GM20000 (cell line): ENCODE measurements at places on chromosomes 7 and 10.

DNA sequence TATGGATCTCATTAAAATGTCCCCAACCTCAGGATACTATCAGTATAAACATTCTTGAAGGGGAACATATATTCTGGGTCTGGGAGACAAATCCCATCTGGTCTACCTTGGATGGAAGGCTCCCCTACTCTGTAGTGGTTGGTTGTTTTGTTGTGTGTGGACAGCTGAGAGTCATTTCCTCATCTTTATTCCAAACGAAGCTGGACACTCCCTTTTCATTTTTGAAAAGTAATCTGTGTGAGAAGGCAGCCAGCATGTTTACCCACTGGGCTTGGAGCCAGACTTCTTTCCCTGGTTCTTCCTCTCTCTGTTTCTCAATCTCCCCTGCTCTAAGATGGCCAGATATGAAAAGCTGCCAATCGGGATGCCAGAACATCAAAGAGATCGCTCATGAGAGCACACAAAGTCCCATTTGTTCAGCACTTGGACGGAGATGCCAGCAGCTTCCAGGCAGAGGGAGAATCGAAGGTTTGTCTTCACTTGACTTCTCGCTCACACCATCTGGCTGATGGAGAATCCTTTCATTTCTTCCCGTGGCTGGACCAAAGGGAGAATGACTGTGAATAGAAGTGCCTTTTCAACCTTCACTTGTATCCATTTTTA lies 108.1 kb upstream of the AGR3 start:
- DNase-seq: no peak

DNA sequence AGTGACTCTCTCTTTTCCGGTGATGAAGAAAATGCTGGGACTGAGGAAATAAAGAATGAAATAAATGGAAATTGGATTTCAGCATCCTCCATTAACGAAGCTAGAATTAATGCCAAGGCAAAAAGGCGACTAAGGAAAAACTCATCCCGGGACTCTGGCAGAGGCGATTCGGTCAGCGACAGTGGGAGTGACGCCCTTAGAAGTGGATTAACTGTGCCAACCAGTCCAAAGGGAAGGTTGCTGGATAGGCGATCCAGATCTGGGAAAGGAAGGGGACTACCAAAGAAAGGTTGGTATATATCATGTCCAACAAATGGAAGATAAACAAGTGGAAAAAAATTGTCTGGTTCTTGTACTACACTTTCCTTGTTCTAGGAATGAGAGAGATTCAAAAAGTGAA lies 9.5 kb downstream of the PDCD4 start:
- no peak for DNase-seq

DNA sequence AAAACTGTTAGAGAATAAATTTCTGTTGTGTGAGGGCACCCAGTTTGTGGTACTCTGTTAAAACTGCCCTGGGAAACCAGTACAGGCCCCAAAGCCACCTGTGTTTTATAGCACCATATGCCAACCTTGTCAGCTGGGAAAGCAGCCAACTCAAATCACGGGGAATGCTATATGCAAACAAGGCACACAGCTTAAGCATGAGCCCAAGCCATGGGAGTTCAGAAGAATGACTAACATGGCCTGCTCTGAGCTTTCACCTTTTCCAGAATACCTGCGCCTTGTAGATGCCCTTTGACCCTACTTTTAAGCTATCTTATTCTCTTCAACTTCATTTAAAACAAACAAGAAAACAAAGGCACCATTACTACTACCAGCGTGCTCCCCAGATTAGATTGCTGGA lies 5.5 kb upstream of the SLC25A13 start:
- DNase-seq: no peak

DNA sequence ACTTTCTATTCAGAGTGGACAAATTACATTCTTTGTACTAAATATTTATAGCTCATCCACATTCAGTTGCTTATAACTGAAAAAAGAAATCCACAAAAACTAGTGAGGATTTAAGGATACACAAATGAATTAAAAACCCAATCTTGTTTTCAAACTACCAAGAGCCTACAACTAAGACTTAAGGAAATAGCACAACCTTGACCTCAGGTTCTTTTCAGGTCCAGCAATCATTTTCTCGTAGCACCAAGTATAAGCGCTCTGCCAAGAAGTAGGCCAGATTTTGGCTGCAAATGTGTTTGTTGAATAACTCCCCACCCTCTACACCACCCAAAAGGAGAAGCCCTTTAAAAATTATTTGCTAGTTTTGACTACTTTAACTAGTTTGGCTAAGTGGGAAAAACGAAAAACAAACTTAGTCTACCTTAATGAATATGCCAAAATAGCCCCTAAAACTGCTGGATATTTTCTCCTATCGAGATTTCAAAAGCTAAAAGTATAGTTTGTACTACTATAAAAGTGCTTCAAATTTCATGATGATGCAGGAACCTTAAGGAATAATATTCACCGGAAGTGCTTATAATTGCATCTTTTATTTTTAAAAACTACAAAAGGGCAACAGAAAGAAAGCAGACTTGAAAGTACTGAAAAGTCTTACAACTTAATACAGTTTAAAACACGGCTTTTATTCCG lies 2.7 kb upstream of the KMT2E start:
- no peak for DNase-seq

DNA sequence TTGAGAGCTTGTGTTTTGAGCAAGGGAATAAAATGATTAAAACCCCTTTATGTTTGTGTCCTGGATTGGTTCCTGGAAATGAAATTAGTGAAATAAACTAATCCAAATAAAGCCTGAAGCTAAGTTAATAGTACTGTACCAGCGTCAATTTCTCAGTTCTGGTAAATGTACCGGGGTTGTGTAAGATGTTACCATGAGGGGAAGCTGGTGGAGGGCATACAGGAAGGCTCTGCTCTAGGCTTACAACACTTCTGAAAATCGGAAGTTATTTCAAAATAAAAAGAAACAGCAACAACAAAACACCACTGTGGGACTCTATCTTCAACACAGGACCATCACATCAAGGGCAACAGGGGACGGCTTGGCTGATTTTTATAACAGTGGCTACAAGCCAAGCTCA lies 257.0 kb downstream of the CREB5 start:
- DNase-seq: no peak

GRCh38 chr10:35216303-35216905 lies 89.8 kb downstream of the CREM start:
- no peak for DNase-seq

- DNase-seq: peak; percentile 56
Observed at GRCh38 chr7:158828133-158829020, 932 bp downstream of the ESYT2 start.

DNA sequence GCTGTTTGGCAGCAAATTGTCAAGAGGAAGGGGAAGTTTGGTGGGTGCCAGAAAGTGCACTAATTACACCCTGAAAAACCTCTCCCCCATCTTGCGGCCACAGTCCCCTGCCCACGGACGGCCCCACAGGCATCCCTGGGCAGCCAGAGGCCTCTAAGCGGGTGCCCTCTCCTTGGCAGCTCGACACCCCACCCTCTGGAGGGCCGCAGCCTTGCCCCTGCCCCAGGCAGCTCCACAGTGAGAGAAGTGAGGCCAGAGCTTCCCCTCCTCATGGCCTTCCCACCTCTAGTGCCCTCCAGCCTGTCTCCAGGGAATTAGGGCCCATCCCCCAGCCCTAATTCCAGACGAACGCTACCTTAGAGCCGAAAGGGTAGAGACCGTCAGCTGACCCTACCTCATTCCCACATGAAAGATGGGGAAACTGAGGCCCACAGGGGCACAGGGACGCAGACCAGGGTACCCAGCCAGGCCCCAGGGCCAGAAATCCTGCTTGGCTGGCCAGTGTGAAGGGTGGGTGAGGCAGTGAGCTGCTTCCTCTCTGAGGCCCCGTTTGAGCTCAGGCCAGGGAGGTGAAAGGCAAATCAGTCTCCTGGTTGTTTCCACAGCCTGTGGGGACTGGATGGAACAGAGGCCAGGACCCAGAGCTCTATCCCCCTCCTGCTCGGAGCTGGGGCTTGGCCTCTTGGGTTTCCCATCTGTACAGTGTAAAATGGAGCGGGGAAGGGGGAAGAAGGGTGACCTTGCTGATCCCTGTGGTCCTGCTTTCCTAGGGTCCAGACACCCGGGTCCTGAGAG lies 10.0 kb downstream of the ZCCHC24 start:
- no peak for DNase-seq

DNA sequence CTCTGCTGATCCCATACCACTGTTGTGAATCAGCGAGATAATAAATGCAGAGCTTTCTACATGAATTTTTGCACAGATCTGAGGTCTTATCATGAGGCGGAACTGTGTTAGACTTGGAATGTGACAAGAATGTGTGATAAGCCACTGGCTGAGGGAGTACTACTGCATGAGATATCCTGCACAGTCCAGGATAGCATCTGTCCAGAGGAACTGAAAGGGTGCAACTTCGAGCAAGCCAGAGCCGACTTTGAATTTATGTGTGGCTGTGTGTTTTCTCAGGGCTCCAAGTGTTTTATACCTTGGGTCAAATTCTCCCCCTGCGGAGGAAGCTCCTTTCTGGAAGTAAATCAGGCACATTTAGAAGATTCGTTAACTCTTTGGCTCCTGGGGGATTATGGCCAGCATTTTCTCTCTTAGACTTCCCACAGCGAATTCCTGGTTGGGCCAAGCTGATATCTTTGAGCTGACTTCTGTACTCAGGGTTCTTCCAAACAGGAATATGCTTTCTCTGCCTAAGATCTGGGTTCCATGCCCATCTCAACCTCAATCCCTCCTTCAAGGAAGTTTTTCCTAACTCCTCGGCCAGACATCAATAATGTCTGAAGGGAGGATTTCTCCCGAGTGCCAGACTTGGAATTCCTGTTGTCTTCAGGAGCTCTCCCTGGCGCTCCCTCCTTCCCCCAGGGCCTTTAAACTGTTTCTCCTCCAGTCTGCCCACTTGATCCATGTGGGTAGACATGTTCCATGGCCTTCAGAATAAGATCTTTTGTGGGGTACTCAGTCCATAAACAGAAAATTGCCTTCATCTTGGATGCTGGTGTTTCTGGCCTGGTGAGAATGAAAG lies 2.5 kb upstream of the MEST start:
- DNase-seq: no peak

GRCh38 chr10:78763651-78764395 lies 304.9 kb upstream of the ZMIZ1 start:
- DNase-seq: peak; percentile 73

- no peak for DNase-seq
Observed at GRCh38 chr7:16739863-16740622, 13.5 kb upstream of the TSPAN13 start.

DNA sequence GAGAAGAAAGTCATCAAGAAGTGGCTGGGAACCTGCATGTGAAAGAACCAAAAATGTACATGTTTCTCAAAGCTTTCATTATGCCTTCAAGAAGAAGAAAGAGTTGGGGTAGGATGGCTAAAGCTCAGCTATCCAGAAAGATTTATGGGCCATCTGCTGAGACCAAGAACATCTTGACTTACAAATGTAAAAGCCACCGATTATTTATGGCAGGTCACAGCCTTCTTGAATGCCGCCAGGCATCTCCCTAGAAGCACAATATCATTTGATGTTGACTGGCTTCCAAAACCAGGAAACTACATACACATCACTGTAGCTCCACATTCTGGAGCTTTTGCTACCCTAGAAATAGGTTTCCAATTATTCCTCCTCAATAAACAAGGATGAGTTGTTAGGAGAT lies 254.2 kb upstream of the AOAH start:
- no peak for DNase-seq

- no peak for DNase-seq
Observed at GRCh38 chr7:96794063-96794462, 84.4 kb upstream of the SEM1 start.

DNA sequence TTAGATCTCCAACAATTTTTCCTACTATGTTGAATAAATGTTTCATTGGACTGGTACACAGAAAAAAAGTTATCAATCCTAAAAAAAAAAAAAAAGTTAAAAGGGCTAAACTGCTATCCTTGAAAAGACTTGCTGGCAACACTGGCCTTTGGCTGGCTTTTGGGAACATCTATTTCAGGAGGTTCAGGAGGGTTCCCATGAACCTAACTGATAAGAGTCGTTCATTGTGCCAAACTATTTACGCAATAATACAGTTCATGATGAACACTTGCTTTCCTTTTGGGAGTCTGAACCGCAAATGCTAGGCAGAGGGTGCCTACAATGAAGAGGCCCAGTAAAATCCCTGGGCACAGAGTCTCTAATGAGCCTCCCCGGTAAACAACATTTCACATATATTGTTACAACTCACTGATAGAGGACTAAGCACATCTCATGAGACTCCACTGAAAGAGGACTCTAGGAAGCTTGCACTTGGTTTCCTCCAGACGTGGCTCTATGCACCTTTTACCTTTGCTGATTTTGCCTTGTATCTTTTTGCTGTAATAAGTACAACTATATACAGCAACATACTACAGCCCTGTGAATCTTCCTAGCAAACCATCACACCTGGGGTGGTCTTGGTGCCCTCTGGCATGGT lies 45.0 kb downstream of the ZFAND4 start:
- no peak for DNase-seq

GRCh38 chr7:87152897-87153641 lies 816 bp downstream of the DMTF1 start:
- DNase-seq: peak; percentile 49

GRCh38 chr7:47336472-47337425 lies 245.2 kb downstream of the TNS3 start:
- DNase-seq: no peak

DNA sequence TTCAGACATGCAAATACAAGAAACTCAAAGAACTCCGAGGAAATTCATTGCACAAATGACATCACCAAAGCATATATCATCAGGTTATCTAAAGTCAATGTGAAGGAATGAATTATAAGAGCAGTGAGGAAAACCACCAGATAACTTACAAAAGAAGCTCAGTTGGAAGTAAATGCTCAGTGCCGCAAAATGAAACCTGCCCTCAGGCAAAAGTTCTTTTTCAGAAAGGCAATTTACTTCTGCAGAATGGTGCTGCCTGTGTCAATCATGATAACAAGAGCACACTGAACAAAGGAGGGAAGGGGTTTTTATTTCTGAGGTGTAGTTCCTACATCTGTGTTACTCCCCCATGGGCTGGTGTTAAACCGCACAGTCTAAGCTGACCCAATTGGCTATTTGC lies 550.6 kb upstream of the SEMA3D start:
- DNase-seq: no peak

- peak; percentile 64 for DNase-seq
Observed at GRCh38 chr10:63628526-63629362, 107.5 kb downstream of the REEP3 start.

- no peak for DNase-seq
Observed at GRCh38 chr7:138838166-138838565, 40.2 kb upstream of the ATP6V0A4 start.

GRCh38 chr10:118729200-118729599 lies 25.6 kb downstream of the CACUL1 start:
- no peak for DNase-seq

DNA sequence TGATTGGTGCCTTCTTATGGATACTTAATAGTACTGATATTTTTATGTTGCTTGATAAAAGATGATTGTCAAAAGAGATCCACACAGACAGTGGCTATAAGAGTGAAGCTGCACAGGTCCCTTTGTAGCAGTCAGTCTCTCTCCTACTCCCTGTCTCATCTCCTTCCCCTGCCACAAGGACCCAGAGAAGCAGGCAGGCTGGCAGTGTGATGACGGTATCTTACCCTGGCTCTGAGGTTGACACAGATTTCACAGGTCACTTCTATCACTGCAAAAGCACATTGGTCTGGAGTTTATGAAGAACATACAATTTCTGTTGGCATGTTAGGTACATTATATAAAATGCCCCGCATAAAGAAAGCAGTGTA lies 64.4 kb upstream of the AHR start:
- peak; percentile 2 for DNase-seq

GRCh38 chr10:7161484-7162250 lies 249.2 kb downstream of the SFMBT2 start:
- no peak for DNase-seq
